ENCODE measurements at places on chromosomes 12 and 14.

DNA sequence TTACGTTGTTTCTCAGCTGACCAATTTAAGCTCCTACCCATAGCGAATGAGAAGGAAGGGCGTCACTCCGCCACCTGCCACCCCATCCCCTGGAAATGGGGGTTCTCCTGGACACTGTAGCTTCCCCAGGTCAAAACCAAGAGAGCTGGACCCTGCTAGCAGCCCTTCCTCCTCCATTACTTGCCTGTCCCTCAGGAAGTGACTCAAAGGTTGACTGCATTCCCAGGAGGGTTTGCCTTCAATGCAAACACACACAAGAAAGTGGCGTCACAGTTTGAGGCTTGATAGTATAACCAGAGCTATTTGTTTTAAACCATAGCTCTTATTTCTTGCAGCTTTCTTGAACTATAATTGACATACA, 79.1 kb downstream of the KCNK13 start:
- no peak for DNase-seq

DNA sequence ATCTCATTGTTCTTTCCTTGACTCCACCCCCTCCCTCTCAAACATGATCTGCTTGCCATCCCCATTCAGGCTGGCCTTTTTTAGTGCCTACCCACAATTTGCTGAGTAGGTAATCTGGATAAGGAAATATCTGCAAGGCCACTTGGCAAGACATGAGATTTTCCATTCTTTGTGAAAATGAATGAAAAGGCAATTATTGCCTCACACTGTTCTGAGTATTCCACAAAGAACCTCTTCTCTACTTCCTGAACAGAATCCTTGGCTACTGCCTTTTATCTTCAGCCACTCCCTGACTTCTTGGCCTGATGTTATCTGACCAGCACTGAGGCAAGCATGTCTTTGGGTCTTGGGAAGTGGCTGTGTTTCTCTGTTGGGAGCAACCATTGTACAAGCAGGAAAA, 263.2 kb upstream of the ATP2B1 start:
- no peak for DNase-seq

GRCh38 chr14:75697386-75697785, 36.3 kb downstream of the TTLL5 start:
- DNase-seq: no peak

- no peak for DNase-seq
These were observed 9.8 kb upstream of the ABHD12B start for GRCh38 chr14:50862036-50862570.

DNA sequence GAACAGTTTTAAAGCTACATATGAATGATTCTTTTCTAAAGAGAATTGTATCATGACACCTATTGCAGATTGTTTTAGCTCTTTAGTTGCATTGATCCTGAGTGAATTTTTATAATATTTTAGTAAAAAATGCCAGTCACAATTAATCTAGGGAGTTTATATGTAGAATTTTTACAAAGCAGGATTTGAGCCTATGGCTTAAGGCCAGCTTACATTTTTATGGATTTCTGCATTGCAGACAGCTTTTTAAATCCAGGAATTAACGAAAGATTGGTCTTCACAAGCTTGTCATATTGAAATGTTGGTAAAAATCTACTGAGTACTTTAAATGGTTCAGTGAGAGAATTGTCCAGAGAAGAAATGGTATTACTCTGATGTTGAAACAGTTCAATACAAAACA, 358.0 kb downstream of the TMTC2 start:
- DNase-seq: no peak

DNA sequence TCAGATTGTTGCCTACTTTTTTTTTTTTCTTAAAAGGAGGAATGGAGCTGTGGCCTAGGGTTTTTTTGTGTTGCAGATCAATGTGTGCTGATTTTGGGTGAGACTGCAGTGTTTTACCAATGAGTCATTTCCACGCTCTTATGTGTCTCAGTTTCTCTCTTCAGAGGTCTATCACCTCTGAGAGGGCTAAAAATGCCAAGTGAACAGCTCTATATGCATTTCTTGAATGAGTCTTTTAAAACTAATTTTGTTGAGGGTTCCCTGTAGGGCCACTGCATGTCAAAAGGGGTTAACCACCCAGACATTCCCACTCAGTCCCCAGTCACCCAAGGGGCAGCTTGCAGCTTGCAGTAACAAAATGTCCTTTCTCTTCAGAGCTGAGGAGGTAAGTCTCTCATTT, 24.3 kb upstream of the GLIPR1L2 start:
- no peak for DNase-seq

DNA sequence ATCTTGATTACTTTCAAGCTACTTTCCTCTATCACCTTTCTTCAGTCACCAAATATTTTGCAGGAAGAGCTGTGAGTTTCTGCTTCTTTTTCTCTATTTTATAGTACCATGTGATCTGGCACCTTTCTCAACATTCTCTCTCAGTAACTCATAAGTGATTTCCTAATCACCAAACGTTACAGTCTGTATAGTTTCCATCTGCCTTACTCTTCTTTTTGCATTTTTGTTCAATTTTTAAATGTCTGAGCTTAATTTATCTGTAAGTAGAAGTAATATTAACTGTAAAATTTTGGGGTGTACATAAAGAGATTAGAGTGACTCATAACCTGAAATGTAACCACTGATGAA, 422.1 kb upstream of the SYT1 start:
- no peak for DNase-seq

DNA sequence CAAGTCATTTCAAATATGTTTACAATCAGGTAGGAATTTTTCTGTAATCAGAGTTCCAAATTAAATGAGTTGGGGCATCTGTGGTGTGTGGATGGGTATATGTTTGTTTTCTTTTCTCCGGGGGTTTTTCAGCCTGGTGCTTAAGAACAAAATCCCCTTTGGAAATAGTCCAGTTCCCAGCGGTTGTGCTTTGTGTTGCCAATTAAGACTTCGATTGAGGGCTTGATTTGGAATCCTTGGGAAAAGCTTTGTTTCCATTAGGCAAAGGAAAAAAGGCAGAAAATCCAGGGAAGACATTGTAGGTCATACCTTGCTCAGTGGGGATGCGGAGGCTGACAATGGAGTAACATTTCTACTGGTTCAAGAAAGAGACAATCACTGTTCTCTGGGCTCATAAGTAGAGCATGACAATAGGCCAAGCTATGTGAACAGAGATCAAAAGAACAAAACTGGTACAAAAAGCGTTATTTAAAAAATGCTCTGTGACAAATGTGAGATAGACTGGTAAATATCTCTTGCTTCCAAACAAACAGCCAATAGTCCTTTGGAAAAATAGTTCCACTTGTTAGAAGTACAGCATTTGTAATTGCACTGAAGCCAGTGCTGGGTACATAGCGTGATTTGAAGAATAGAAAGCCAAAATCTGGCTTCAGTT, 79.7 kb downstream of the EML1 start:
- DNase-seq: no peak

- no peak for DNase-seq
These were observed 51.5 kb downstream of the FAR2 start for GRCh38 chr12:29200586-29200985.
